NCI-H524 treated with DMSO at 0.1 percent for 48 hours (cell line): ENCODE measurements at places on chromosomes 2 and 18.

- DNase-seq: no peak
These were observed 49.2 kb upstream of the CDC42EP3 start for GRCh38 chr2:37720533-37721200.

- no peak for DNase-seq
These were observed 177.0 kb downstream of the TGIF1 start for GRCh38 chr18:3626929-3627458.

DNA sequence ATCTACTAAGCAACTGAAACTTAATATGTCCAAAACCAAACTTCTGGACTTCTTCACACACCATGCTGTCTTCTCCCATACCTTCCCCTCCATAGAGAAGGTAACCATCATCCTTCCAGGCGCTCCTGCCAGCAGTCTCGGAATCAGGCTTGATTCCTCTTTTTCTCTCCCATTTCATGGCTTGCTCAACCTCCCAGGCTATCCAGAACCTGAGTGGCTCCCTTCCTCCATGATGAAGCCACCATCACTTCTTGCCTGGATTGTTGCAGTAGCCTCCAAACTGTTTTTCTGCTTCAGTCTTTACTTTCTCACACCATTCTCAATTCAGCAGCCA lies 40.1 kb upstream of the NDUFV2 start:
- DNase-seq: no peak

DNA sequence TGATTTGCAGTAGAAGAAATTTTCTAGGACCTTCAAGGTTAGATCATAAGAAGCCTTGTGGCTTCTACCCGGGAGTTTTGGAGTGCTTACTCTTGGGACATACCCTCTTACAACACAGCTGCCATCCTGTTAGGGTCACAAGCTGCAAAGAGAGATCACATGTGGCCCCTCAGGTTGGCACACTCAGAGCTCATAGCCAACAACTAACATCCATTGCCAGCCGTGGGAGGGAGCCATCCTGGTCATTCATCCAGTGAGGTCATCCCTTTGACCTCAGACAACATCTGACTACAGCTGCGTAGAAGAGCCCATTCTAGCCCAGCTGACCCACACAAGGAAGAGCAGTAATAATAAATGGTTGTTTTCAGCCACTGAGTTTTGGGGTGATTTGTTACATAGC lies 76.9 kb upstream of the NABP1 start:
- DNase-seq: no peak

DNA sequence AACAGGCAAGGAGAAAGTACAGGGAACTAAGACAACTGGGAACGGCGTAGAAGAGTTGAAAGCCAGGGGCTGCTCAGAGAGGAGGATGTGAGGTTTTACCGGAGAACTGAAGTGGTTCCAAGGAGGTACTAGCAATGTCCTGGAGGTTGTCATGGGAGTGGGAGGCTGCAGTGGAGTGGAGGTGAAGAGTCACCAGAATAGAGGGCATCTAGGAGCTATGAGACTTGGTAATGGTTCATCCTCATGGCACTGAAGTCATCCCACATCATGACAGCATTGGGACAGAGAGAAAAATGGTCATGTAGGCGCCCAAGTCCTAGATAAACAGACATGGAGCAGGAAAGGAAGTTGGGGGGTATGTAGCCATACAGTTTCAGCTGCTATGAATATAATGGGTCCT lies 26.3 kb downstream of the MRPL33 start:
- DNase-seq: no peak

GRCh38 chr2:112140205-112140802 lies 2.1 kb downstream of the FBLN7 start:
- DNase-seq: no peak

- no peak for DNase-seq
These were observed 33.7 kb upstream of the RBBP8 start for GRCh38 chr18:22899421-22899820.

GRCh38 chr2:177759443-177759842 lies 313.1 kb downstream of the PDE11A start:
- DNase-seq: no peak

- DNase-seq: no peak
These were observed 2.5 kb downstream of the MRPL35 start for GRCh38 chr2:86201671-86202335.

DNA sequence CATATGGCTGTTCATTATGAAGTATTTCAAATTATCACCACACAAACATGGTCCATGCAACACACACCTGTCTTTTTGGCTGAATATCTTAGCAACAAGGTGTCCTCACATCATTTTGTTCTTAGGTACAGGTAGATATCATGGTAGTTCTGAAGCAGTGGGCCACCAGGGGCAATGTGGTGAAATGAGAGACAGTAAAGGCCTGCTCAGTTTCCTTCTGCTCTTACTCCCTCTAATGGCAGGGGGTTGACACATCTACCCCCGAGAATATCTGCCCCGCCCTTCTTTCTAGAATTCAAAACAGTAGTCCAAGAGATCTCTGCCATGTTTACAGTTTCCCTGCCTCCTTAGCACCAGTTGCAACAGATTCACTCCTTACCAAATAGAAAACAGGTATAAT lies 147.0 kb upstream of the KLHL14 start:
- DNase-seq: peak; percentile 3

DNA sequence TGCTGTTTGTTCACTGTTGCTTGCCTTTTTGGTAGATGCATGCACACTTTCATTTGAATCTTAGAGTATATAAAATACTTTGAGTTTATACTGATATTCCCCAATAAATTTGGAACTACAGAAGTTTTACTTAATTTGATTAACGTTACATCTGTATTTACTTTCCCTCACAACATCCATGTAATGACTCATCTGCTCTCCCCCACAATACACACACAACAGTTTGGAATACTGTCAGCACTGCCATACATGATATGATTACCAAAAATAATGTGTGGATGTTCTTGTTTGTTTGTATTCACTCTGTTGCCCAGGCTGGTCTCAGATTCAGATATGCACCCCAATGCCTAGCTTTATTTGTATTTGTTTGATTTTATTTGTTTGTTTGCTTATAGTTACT lies 144.2 kb downstream of the WDR7 start:
- no peak for DNase-seq

- DNase-seq: no peak
These were observed 59.5 kb downstream of the TTN start for GRCh38 chr2:178747767-178748166.

DNA sequence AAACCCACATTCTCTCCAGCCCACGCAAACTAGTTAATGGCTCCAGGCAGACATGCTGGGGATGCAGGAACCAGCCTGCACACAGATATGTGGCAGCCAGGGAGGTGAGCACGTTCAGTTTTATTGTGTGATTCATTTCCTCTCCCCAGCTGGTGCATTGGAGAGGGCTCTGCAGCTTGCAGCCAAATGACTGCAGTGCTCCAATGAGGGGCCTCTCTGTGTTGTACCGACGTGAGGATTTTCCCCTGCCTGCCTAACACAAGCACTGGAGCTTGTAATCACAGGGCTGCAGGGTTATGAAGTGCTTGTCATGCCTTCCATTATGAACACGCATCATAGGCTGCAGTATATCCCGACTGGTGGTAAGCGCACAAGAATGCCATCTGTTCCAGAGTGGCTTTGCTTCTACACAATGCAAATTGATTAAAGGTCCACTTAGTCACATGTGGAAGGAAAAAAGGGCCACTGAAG lies 92.3 kb upstream of the THUMPD2 start:
- peak; percentile 54 for DNase-seq

DNA sequence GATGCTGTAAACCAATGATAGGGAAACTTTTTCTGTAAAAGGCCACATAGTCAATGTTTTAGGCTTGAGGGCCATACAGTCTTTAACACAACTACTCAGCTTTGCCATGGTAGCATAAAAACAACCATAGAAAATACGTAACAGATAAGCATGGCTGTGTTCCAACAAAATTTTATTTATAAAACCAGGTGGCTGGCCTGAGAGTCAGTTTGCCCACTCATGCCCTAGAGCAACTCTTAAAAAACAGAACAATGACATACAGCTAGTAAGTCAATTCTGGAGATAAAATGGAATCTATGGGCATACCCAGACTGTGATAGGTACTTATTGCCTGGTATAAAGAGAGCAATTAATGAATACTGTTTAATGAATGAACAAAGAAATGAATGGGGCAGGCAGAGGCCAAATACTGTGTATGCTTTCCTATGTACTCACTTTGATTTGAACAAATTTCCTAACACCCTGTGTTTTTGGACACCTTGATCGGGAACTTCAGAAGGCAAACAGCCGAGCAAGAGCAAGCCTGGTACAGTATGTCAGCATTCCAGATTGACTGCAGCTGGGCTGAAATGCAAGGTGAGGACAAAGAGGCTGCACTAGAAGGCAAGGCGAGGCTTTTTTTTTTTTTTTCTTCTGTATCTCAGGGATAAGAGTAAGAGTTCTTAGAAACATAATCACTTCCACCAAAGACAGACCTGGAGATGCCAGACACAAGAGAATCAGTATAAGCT lies 315.3 kb downstream of the CLIP4 start:
- no peak for DNase-seq
